ENCODE measurements at places on chromosomes 5 and 9.

GRCh38 chr5:29550523-29550922 is 1643.0 kb upstream of the CDH6 start:
- H3K4me1 ChIP-seq = no peaks in the 10 kb centered on the region
- H3K4me3 ChIP-seq = no peak overlapping the region
- H3K27me3 ChIP-seq = no peaks in the 10 kb centered on the region
- H3K27ac ChIP-seq = no peak overlapping the region

DNA sequence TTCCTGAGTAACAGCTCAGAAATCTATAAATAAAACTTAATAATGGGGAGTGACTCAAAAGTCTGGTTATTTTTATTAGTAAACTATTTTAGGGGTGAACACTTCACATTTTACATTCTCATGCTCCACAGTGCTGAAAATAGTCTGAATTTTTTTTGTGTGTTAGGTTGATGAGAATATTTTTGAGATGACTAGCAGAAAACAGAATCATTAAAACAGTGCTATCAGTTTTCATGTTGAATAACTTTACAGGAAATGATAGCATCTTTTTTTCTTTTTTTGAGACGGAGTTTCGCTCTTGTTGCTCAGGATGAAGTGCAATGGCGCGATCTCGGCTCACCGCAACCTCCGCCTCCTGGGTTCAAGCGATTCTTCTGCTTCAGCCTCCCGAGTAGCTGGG is 60.3 kb downstream of the TMC1 start:
- H3K4me1 ChIP-seq = peaks cover 67% of the 10 kb centered on the region
- no peak overlapping the region for H3K27ac ChIP-seq
- no peak overlapping the region for H3K4me3 ChIP-seq
- H3K27me3 ChIP-seq = no peaks in the 10 kb centered on the region

GRCh38 chr9:114025196-114025753 is 52.8 kb downstream of the AMBP start:
- no peak overlapping the region for H3K27ac ChIP-seq
- no peak overlapping the region for H3K4me3 ChIP-seq
- H3K36me3 ChIP-seq = no peaks in the 10 kb centered on the region
- H3K4me1 ChIP-seq = no peaks in the 10 kb centered on the region

GRCh38 chr9:75992482-75993206 is 102.2 kb downstream of the PCSK5 start:
- H3K4me1 ChIP-seq = peaks cover 13% of the 10 kb centered on the region
- no peaks in the 10 kb centered on the region for H3K36me3 ChIP-seq
- no peak overlapping the region for H3K27ac ChIP-seq
- no peak for DNase-seq

GRCh38 chr5:9841516-9842170 is 211.5 kb upstream of the TAS2R1 start:
- no peaks in the 10 kb centered on the region for H3K27me3 ChIP-seq
- no peak overlapping the region for H3K4me3 ChIP-seq
- H3K4me1 ChIP-seq = no peaks in the 10 kb centered on the region
- no peak overlapping the region for H3K27ac ChIP-seq

GRCh38 chr9:99035313-99035712 is 69.6 kb upstream of the TGFBR1 start:
- H3K27me3 ChIP-seq = peaks cover 8% of the 10 kb centered on the region
- H3K4me1 ChIP-seq = no peaks in the 10 kb centered on the region

DNA sequence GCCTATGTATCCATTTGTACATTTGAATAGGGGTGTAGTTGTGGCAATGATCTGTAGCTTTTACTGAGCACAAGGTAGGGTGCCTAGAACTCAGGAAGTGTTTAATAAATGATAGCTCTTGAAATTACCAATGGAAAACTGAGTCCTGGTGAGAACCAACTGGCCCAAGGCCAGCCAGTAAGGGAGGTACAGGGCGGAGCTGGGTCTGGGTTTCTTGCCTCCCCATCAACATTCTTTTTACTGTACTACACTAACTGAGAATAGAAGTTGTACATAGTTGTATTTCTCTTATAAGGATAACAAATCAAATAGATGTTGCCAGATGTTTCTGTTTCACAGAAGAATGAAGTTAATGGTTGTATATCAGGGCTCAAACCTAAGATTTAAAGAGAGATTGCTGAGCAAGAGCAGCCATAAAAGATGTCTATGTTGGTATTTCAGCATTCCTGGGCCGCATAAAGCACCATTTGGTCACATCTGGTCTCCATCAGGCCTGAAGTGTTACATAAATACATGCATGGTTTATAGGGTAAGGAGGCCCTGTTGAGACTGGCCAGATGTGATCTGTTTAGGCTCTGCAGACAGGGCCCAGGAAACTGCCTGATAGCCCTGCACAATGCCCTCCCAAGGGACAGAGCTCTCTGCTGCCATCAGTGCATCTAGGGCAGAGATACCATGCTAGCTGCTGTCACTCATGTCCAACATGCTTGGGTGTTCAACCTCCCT is 210.5 kb downstream of the NXNL2 start:
- H3K4me3 ChIP-seq = no peak overlapping the region
- H3K27ac ChIP-seq = no peak overlapping the region
- no peaks in the 10 kb centered on the region for H3K36me3 ChIP-seq
- DNase-seq = no peak
- no peaks in the 10 kb centered on the region for H3K4me1 ChIP-seq

DNA sequence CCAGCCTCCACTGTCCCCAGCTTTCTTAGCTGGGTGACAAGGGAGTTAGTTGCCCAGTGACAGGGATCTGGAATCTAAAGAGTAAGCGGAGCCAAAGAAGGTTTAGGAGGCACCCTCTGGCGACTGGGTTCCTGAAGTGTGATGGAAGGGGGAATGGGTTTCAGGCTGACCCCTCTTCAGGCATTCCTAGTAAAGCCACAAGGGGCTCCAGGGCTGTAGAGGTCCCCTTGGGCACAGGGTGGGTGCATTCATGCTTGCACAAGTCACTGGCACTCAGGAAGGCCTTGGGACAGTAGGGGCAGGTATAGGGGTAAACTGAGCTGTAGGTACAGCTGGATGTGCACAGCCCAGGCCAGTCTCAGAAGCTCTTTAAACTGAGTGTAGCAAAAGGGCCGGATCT is 74.2 kb downstream of the CPLANE1 start:
- no peaks in the 10 kb centered on the region for H3K27me3 ChIP-seq
- no peaks in the 10 kb centered on the region for H3K36me3 ChIP-seq
- no peak for DNase-seq
- no peak overlapping the region for H3K4me3 ChIP-seq

DNA sequence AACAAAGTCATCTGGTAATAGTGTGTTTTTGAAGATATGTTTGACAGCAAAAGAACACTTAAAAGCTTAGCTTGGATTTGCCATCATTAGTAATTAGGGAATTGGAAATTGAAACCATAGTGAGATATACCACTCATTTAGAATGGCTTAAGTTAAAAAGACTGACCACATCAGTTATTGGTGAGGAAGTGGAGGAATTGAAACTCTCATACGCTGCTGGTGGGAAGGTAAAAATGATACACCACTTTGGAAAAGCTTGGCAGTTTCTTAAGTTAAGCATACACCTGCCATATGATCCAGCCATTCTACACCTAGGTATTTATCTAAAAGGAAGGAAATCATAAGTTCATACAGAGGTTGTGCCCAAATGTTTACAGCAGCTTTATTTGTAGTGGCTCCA is 213.2 kb downstream of the TRIO start:
- H3K27ac ChIP-seq = no peak overlapping the region
- H3K4me1 ChIP-seq = no peaks in the 10 kb centered on the region
- DNase-seq = no peak
- no peak overlapping the region for H3K4me3 ChIP-seq

DNA sequence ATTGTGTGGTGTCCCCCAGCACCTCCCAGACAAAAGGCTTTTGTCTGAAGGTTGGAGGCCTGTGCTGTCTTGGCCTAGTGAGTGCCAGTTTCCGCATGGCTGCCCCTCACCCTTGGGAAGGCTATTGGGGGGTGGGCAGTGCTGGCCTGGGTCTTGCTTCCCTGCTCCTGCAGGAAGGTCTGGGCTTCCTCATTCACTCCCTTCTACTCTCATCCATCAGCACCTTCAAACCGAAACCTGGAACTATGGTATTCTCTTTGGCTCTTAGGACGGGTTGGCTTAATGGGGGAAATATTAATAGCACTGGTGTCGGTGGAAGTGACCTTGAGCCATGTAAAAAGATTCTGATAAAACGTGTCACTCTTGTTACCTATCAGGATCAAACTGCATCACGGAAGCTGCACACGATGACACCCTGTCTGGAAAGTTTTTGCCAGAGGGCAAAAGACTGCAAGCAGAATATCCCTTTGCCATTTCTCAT is 34.0 kb upstream of the GLRX start:
- H3K4me3 ChIP-seq = no peak overlapping the region
- H3K27me3 ChIP-seq = no peaks in the 10 kb centered on the region
- H3K27ac ChIP-seq = no peak overlapping the region
- no peaks in the 10 kb centered on the region for H3K36me3 ChIP-seq
- no peak for DNase-seq

DNA sequence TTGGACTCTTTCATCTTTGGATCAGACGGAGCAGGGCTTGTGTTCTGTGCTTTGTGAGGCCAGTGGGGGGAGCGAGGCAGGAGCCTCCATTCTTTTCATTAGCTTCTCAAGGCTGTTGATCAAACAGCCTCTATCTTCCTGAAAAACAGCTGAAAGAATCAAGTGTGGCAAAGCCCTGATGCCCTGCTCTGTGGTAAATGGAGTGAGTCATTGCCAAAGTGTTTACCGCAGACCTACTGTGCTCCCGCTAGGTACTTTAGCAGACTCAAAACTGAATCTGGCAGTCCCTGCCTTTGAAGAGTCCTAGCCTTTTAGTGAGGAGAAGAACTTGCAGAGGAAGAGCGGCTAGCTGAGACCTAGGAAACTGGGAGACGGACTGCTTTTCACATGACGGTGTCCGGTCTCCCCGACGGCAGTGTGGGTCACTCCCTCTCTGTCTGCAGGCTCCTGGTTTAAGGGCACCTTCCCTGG is 3.3 kb downstream of the ANKRD33B start:
- no peaks in the 10 kb centered on the region for H3K36me3 ChIP-seq
- DNase-seq = no peak
- H3K4me1 ChIP-seq = peaks cover 56% of the 10 kb centered on the region
- H3K27me3 ChIP-seq = no peaks in the 10 kb centered on the region
- H3K4me3 ChIP-seq = no peak overlapping the region

DNA sequence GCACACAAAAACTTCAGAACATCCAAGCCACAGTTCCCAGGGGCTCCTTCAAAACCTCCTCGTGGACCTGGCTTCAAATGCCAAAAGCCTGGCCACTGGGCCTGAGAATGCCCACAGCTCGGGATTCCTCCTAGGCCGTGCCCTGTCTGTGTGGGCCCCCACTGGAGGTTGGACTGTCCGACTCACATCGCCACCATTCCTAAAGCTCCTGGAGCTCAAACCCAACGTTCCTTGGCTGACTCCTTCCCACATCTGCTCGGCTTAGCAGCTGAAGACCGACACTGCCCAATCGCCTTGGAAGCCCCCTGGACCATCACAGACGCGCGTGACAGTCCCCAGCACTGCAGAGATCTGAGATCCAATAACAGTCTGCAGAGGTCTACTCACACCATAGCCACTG is 7.7 kb downstream of the SIT1 start:
- H3K27me3 ChIP-seq = no peaks in the 10 kb centered on the region
- no peak overlapping the region for H3K27ac ChIP-seq
- H3K4me3 ChIP-seq = no peak overlapping the region
- no peak for DNase-seq
- peaks cover 20% of the 10 kb centered on the region for H3K4me1 ChIP-seq
- no peaks in the 10 kb centered on the region for H3K36me3 ChIP-seq

- peaks cover 40% of the 10 kb centered on the region for H3K27me3 ChIP-seq
- no peak for DNase-seq
- no peaks in the 10 kb centered on the region for H3K4me1 ChIP-seq
Observed at GRCh38 chr5:6410421-6410820, 32.1 kb upstream of the MED10 start.

DNA sequence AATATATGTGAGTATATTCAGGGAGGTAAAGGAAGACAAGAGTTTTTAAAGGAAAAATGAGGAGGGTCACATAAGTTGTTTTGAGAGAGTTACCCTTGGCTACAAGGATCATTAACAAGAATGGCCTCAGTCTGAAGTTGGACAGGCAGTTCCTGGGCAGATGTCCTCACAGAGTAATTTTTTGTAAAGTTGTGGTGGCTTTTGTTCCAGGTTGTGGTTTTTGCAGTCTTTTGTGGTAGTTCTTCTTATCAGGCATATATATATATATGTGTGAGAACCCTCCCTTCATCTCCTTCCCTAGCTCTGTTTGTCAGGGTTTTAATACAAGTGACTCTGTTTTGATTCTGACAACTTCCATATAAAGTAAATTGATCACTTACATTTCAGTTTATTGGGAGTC is 60.0 kb downstream of the CSNK1G3 start:
- 0 out of 2 replicates have a peak, but pooled peaks cover 3% of the 10 kb centered on the region for H3K36me3 ChIP-seq
- H3K27me3 ChIP-seq = no peaks in the 10 kb centered on the region
- H3K4me1 ChIP-seq = no peaks in the 10 kb centered on the region
- no peak overlapping the region for H3K27ac ChIP-seq
- no peak overlapping the region for H3K4me3 ChIP-seq
- DNase-seq = no peak

DNA sequence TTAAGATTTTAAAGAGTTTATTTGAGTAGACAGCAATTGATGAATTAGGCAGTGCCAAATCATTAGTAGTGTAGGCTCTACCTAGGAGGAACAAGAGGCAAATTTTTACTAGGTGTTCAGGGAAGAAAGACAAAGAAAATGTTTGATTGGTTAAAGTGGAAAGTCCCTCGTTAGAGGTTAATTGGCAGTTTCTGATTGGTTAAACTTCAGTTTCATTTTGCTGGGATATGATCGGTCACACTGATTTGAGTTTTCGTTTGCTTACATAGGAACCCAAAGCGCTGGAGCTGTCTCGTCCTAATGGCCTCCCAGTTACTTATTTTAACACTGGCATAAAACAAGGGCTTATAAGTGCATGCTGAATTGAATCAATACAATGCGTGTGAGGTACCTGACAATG is 15.1 kb downstream of the DMAC1 start:
- H3K27me3 ChIP-seq = no peaks in the 10 kb centered on the region
- no peaks in the 10 kb centered on the region for H3K36me3 ChIP-seq
- no peak overlapping the region for H3K27ac ChIP-seq

- H3K4me1 ChIP-seq = peaks cover 5% of the 10 kb centered on the region
- H3K36me3 ChIP-seq = no peaks in the 10 kb centered on the region
- H3K27me3 ChIP-seq = no peaks in the 10 kb centered on the region
- H3K4me3 ChIP-seq = no peak overlapping the region
- no peak overlapping the region for H3K27ac ChIP-seq
Observed at GRCh38 chr5:124888050-124888506, 141.6 kb upstream of the ZNF608 start.

DNA sequence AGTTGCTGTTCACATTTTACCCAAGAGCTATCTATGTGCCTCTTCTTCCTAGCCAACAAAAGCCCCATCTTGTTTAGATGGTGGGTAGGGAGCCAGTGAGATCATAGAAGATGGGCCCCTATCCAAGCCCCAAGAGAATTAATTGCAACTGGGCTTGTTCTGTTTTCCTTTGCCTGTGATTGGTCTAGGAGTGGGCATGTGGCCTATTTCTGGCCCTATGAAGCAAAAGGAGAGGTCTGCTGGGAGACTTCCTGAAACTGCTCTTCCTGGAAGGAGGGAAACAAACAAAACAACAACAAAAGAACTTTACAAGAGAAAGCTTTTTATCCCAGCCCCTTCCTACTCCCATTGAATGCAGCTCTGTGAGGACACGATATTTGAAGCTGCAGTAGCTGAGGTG is 32.5 kb upstream of the ALDOB start:
- H3K36me3 ChIP-seq = no peaks in the 10 kb centered on the region
- H3K4me3 ChIP-seq = no peak overlapping the region
- no peak for DNase-seq
- peaks cover 5% of the 10 kb centered on the region for H3K4me1 ChIP-seq

GRCh38 chr5:90640484-90641059 is 82.0 kb downstream of the ADGRV1 start:
- no peak overlapping the region for H3K4me3 ChIP-seq
- no peaks in the 10 kb centered on the region for H3K27me3 ChIP-seq
- H3K4me1 ChIP-seq = peaks cover 11% of the 10 kb centered on the region
- H3K27ac ChIP-seq = no peak overlapping the region
- DNase-seq = no peak
- H3K36me3 ChIP-seq = no peaks in the 10 kb centered on the region

Data from HCT116 (cell line).